Activated effector memory CD4-positive, alpha-beta T cell treated with Interleukin-2 at 50 U/mL for 16 hours (primary cell): ENCODE measurements at places on chromosomes 1 and 21.

DNA sequence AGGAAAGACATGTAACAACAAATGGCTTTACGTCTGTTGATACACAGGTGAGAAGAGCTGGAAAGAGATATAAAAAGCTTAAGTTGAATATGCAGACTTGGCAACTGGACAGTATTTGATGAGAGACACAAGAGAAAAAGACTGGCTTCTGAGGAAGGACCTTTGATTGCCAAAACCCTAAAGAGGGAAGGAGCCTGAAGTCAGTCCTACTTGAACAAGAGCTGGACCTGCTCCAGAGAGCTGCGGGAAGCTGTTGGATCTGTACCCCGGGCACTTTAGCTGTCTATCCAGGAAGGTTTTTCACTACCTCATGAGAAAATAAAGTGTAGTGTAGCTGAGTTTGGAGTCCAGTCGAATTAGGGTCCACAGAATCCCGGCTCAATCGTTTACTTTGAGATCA is 25.3 kb upstream of the LRRC8B start:
- no peak for DNase-seq

GRCh38 chr1:112714313-112715263 is 544 bp downstream of the PPM1J start:
- no peak for DNase-seq

GRCh38 chr1:113931451-113931851 is 2.3 kb downstream of the HIPK1 start:
- DNase-seq, result no peak

DNA sequence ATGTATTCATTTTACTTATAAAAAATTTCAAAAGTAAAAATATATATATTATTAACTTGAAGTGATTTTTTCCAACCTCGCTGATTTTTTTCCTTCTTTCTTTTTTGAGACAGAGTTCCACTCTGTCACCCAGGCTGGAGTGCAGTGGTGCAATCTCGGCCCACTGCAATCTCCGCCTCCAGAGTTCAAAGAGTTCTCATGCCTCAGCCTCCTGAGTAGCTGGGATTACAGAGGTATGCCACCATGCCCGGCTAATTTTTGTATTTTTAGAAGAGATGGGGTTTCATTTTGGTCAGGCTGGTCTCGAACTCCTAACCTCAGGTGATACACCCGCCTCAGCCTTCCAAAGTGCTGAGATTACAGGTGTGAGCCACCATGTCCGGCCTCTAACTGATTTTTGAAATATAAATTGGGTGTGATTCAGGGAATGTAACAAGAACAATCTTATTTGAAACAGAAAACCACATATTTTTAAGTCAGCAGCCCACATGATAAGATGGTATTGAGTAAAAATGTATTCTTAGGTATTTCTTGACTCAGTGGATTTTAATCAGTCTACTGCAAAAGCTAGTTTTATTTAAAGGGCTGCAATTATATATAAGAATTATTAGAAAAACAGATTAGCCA is 30.0 kb downstream of the ZBTB8B start:
- no peak for DNase-seq

DNA sequence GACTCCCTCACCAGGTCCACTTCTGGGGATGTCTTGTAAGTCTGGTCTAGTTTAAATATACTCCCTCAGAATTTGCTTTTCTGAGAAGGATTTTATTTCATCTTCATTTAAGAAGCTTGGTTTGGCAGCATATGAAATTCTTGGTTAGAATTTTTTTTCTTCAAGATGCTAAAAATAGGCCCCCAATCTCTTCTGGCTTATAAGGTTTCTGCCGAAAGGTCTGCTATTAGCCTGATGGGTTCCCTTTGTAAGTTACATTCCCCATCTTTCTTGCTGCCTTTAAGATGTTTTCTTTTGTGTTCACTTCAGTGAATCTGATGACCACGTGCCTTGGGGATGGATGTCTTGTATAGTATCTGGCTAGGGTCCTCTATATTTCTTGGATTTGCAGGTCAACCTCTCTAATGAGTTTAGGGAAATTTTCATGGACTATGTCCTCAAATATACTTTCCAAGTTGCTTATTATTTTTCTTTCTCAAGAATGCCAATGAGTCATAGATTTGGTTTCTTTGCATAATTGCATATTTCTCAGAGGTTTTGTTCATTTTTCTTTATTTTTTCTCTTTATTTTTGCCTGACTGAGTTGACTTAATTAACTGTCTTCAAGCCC is 19.4 kb downstream of the TCP10L start:
- no peak for DNase-seq

GRCh38 chr1:199574950-199575349 is 452.6 kb upstream of the NR5A2 start:
- DNase-seq, result no peak

DNA sequence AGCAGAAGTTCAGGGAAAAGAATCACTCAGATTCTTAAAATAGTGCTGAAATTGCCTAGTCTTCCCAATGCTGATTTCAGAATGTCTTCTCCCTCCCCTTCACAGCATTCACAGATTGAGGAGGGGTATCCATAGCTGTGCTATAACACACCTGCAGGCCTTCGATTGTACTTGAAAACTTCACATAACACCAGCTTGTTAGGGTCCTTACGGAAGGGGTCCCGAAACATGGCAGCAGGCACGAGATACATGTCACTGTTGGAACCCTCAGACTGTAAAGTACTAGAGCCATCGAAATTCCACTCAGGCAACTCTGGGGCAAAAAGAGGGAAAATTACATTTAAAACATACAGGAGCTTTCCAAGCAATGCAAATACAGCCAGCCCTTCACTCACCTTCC is 4.6 kb downstream of the GLUL start:
- no peak for DNase-seq

- no peak for DNase-seq
Observed at GRCh38 chr1:244353551-244354091, 98.1 kb downstream of the ADSS2 start.

- no peak for DNase-seq
Observed at GRCh38 chr1:240455228-240455821, 156.6 kb downstream of the GREM2 start.

GRCh38 chr1:231723146-231723545 is 96.6 kb downstream of the DISC1 start:
- no peak for DNase-seq

DNA sequence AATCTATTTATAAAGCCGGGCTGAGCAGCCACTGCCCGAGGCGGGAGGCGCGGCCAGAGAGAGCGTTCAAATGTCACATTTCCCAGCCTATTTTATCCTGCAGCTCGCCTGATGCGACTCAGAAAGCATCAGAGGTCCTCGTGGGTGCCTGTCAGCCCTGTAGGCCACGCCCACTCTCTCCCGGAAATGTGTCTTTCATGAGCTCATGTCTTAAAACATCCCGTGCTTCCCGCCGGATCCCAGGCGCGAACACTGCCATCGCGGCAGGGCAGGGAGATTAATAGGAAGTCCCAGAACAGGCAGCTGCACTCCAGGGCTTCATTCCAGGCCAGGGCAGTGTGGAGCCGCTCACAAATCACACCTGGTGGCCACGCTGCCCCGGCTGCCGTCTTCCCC is 117.5 kb downstream of the PRDM16 start:
- DNase-seq, result no peak

- DNase-seq, result no peak
Observed at GRCh38 chr1:236141447-236142252, 689 bp upstream of the GPR137B start.

DNA sequence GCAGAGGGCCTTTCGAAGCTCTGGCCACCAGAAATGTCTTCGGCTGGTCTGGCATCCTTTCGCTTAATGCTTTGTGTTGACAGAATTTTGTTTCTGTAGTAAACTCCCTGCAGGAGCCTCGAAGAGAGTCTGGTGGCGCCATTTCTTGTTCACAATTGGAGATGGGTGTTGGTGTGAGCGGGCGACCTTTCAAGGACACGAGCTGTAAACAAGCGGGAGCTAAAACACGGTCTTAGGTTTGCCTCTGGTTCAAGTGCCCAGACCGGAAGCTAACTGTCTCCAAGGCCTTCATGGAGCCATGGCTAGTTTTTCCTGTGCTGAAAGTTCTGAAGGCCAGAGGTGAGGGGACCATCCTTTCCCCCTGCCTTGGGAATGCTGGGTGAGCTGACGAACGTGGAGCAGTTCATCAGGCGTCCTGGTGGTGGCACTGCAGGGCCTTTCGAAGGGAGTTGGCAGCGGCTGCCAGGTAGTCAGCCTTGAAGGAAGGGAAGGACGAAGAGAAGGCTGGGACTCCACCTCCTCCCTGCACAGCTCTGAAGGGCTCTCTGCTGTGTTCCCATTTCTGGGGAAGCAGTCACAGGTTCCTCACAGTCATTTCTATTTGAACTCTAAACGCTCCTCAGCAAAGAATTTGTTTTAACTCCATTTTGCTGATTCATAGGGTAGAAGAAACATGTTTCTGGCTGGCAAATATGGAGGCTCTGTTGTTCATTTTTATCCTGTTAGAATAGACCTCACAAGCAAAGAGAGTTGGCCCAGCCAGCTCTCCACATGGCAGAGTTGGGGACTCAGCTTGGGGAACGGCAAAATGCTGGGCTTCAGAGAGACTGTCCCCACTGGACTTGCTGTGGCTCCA is 35.2 kb downstream of the URB2 start:
- peak; percentile 54 for DNase-seq

- no peak for DNase-seq
Observed at GRCh38 chr1:228918335-228918734, 183.1 kb downstream of the RHOU start.

- no peak for DNase-seq
Observed at GRCh38 chr21:45918835-45919447, 62.6 kb upstream of the COL6A1 start.

GRCh38 chr1:204382714-204383083 is 23.0 kb upstream of the PLEKHA6 start:
- no peak for DNase-seq

DNA sequence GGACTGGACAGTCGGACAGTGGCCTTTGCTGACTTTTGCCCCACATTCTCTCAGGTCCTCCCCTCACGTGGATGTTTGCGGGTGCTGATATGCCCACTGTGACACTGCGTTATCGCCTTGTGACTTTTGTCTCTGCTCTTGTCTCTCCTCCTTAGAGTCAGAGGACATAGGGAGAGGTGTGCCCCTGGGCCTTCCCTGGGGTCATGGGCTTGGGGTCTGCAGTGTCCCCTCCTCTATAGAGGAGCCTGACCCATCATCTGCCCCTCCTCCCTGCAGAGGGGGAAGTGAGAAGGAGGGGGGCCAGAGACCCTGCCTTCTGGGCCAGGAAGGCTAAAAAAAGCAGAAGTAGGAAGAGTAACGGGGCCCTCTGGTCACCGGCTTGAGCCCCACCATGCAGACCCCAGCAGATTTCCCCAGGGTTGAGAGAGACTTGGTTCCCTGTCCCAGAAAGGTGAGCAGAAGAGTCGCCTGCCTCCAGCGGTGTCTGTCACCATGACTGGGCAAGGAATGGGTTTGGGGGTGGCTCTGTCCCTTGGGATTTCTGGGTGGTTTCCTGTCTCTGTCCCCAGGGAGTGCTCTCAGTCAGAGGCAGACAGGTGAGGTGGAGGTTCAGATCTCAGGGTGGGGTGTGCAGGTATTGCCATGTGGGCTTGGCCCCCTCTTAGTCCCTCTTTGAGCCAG is 13.3 kb downstream of the RPS6KA1 start:
- DNase-seq, result no peak

GRCh38 chr21:17427831-17428483 is 84.9 kb upstream of the CXADR start:
- DNase-seq, result no peak

DNA sequence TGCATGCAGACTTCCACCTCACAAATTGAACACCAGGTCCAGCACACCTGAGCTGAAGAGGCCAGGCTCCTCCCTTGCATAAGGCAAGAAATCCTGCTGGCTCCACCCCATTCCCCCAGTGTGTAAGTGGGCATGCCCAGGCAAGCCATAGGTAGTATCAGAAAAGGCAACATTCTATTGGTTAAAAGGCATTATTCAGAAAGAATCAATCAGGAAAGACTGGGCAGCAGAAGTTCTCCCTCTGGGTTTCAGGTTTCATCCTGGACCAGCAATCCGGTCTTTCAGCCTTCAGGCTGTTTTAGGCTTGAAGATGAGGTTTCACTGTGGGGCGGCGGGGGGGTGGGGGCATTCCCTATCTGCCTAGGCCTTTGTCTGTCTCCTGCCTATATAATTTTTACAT is 42.0 kb upstream of the LHX8 start:
- no peak for DNase-seq

DNA sequence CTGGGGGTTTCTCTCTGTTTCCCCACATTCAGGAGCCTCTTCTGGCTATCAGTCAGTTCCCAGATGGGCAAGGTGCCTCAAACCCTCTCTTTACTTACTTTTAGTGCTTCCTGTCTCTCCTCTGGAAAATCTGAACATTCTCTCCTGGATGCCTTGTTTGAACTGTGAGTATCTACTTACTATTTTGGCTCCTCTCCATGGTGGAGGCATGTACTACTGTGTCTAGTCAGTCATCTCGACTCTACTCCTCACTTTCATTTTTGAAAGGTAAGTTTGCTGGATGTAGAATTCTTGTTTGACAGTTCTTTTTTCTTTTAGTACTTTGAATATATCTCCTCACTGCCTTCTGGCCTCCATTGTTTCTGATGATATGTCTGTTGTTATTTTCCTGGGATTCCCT is 70.9 kb upstream of the FAM78B start:
- no peak for DNase-seq

- no peak for DNase-seq
Observed at GRCh38 chr1:210565306-210565705, 236.6 kb downstream of the HHAT start.

DNA sequence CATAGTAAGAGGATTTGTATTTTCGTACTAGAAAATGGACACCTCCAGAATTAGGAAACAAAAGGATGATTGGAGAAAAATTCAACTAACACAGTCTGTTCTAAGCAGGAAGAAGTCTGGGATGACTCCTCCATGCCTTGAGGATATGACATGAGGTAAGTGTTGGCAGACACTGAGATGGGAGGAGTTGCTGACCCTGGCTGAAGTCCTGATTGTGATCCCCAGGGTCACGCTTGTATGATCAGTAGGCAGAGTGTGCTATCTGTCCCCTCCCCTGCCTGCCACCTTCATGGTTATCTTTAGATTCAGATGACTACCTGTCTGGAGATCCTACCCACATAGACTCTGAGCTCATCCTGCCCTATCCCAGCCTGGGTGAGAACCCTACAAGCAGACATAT is 249.1 kb downstream of the C1orf94 start:
- DNase-seq, result no peak

DNA sequence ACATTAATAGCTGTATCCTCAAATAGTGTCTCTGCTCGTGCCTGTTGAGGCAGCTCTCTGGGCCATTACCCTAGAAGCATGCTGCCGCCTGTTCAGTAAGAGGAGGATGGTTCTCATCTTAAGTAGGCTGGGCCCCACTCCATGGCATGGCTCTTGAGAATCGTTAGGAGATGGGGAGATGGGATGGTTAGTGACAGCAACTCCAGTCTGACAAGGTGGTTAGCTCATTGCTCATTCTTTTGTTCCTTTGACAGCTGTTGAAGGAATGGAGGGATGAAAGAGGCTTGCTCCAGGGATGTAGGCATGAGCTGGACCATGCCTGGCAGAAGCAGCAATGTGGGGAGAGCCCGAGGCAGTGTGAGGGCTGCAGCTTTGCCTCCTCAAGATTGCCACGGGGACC is 68.2 kb downstream of the MAP10 start:
- no peak for DNase-seq

DNA sequence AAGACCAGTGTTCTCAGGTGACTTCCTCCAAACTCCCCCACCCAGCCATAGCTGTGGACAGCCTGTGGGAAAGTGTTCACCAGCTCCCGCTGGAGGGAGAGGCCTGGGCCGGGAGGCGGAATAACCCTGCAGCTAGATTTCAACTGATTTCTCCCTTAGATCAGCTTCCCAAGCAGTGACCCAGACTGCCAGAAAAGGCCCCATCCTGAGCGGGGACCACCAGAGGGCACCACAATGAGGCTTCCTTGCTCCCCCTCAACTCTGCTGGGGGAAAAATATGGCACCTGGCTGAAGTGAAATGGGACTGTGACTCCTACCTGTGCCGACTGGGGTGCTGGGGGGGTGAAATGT is 50.8 kb downstream of the RHBG start:
- peak; percentile 11 for DNase-seq

- no peak for DNase-seq
Observed at GRCh38 chr1:1521331-1521730, 9.4 kb downstream of the ATAD3A start.
